Head of caudate nucleus (tissue), 42 donors: ENCODE measurements at places on chromosomes 6 and 20.

DNA sequence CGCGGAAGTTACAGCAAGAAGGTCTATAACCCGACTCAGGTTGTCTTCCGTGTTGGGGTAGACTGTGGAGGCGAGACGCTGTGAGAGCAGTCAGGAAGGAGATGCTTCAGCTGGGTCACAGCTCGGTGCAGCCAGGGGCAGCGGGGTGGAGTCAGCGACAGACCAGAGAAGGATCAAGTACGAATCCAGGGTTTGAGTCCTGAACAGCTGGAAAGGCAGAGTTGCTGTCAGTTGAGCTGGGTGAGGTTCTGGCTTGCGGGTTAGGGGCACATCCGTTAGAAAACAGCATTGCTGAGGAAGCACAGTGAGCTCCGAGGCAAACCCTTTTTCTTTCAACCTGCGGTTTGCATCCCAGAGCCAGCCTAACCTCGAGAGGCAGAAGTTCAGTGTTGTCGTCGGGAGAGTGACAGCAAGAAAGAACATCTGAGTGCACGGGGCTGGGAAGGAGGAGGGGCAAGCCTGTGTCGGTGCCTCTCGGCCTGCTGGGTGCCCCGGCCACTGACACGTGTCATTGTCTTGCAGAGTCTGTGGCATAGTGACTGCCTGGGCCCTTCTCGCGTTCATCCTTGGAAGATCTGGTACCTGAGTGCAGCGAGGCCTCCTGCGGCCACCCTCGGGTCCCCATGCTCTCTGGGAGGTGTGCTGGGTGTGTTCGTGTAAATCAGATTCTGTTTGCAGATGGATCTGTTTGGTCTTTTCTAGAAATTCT lies 20.0 kb downstream of the PNLDC1 start:
- DNase-seq: no peak

DNA sequence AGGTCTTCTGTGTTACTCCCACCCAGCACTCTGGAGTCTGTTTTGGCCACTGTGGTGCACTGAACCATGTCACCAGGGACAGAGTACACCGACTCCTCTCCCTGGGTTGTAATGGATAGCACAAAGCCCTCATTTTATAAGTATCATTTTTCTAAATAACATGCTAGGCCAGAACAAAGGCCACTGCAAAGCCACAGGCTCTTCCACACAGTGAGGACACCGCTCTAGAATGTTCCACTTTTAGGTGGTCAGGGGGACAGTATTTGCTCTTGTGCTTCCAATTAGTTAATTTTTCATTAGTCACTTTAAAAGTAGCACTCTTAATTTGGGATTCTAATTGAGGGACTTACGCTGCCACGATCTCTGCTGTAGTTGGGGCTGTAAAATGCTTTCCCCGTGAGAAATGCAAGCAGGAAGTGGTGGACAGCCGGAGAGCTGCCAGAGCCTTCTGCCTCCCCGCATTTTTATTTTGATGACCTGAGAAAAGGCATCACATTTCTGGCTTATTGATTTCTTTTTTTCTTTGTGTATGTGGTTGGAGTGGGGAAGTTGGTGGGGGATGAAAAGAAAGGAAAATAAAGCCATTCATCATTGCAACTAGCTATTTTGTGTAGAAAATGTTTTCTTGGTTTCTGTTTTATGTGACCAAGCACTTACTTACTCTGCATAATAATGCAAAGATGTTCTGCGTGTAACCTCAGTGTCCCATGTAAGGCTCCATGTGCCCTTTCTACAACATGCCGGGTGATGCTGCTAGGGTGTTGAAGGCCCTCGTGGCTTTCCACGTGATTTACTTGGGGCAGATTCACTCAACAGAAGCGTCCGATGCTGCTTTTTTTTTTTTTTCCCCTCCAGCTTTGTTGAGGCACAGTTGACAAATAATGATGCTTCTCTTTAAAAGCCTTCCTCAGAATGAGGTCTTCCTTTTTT lies 195.9 kb downstream of the SASH1 start:
- DNase-seq: no peak

DNA sequence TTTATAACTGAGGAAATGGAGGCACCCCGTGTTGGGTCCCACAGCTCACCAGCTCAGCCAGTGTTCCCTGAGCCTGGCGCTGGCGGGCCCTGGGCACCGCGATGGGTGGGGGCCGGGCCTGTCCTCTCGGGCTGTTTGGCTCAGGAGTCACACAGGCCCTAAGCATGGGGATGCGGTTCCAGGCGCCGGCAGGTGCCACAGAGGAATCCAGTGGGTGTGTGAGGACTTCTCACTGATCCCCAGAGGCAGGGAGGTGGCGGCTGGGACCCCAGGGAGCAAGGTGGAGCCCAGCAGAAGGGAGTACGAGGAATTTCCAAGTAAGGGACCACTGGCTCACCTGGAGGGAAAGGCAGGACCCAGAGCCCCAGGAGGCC lies 57.5 kb downstream of the IRF4 start:
- DNase-seq: no peak

DNA sequence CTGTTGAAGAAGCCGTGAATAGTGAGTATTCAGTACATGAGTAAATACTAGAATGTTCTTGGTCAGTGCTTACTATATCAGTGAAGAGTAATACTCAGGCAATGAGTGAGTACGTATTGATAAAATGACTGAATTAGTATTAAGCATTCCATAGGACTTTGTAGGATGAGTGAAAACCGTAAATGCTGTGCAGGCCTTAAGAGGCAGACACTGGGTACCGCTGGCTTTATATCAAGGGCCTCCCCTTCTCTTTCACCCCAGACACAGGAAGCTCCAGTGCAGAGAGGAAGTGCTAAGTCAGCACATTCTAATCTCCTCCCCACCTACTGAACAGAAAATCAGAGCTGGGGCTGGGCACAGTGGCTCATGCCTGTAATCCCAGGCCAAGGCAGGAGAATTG lies 24.2 kb downstream of the POFUT1 start:
- peak; percentile 18 for DNase-seq

DNA sequence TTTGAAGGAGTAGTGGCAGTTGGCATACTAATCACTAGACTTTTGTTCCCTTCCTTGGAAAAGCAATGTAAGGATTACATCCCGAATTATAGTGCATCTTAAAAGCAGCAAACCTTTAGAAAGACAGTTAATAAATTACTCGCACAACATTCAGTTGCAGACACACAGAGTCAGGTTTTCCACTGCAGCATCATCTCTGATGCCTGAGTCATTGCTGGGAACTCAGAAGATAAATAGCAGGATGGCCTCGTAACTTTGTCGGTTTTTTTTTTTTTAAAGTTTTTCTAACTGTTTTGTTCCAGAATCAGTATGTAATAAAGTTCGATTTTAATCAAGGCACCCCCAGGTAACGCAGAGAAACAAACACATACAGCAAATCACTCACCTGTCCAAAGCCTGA lies 34.3 kb downstream of the GJA10 start:
- no peak for DNase-seq

- DNase-seq: no peak
Observed at GRCh38 chr20:46959821-46960220, 65.2 kb downstream of the EYA2 start.
